ENCODE measurements at places on chromosomes 2 and 18.

DNA sequence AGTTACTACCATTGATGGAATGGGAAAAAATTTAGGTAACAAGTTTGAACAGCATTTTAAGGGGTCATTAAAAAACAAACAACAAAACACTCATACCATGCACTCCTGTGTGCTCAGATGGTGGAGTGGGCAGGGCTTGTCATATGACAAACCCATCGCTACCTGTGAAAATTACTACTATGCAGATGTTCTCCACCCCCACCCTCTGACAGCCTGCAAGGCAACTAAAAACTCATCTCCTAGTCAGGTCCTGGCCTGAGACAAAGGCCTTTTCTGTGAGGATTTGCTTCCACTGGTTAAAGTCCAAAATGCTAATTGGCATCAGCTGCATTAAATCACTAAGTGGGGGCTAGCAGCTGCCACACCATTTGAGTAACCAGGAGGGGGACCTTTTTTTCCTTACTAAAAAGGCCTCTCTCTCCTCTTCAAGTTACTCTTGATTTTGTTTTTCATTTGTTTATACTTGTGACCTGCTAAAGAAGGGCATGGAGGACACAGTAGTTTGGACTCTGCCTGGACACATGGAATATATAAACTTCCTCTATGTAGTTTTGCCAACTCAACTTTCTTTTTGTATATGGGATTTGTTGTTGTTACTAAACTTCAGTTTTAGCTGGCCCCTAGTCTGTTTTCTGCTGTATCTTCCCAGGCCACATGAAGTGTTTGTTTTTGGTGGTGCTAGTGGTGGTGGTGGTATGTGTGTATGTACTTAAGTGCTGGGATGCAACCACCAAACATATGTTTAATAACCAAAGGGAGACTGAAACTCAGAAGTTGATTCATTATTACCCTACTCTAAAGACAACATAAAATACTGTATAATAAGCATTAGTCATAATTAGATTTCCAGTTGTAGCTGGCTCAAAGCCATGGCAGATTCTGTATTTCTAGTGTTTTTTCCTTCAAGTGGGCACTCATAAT lies 121.3 kb downstream of the MAP4K4 start:
- no peak for DNase-seq

DNA sequence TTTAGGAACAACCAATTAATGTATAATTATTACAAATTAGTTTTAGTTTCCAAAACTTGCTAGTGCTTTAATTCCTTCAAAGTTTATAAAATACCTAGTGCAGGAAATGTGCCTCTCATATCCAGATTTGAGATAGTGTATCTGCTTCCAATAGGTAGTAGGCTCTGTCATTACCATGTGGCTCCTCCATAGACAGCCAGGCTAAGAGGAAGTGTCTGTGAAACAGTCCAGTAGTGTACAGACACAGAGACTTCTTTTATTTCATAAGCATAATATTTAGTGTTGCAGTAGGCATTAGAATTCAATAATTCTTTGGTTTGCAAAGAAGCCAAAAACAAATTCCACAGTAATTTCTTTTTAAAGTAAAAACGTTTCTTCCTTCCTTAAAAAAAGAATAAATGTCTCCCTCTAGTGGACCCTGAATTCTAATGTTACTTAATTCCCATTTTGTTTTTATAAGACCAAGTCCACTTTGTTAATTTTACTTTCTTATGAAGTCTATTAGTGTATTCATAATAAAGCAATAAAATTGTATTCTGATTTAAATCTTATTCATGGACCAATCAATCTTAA lies 101.2 kb downstream of the NEB start:
- no peak for DNase-seq

GRCh38 chr18:36818652-36819051 lies 10.2 kb downstream of the TPGS2 start:
- no peak for DNase-seq

DNA sequence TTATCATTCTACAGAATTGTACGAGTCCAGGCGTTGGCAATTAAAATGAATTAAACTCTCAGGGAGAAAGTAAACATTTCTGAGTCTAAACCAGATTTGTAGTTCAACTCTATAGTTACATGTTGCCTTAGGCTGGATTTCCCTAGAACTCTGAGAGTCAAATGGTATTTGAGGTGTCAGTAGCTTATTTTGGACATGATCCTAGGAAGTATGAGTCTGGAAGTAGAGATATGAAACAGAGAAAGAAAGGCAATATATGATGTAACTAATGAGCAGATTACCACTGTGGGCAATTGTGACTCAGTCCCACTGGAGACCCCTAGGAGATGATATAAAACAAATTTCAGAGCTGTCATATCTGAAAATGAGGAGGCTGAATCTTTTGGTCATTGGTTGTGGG lies 199.1 kb upstream of the UBE2E3 start:
- DNase-seq = no peak

GRCh38 chr18:13808294-13809042 lies 15.5 kb upstream of the MC5R start:
- DNase-seq = no peak

DNA sequence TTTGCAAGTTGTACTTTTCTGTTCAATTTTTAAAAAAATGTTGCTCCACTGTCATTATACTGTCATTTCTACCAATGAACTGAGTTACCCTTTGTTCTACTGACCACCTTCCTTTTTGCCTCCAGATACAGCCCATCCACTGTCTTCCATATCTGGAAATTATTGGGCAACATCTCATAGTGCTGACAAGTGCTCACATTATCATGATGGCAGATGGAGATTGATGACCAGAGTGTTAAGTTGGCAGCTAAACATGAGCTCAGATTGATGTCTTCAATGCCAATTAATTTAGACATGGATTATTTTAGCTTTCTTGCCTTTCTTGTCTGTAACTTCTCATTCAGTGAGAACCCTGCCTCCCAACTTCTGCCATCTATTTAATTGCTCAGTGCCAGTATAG lies 76.6 kb downstream of the KIAA1328 start:
- DNase-seq = no peak

DNA sequence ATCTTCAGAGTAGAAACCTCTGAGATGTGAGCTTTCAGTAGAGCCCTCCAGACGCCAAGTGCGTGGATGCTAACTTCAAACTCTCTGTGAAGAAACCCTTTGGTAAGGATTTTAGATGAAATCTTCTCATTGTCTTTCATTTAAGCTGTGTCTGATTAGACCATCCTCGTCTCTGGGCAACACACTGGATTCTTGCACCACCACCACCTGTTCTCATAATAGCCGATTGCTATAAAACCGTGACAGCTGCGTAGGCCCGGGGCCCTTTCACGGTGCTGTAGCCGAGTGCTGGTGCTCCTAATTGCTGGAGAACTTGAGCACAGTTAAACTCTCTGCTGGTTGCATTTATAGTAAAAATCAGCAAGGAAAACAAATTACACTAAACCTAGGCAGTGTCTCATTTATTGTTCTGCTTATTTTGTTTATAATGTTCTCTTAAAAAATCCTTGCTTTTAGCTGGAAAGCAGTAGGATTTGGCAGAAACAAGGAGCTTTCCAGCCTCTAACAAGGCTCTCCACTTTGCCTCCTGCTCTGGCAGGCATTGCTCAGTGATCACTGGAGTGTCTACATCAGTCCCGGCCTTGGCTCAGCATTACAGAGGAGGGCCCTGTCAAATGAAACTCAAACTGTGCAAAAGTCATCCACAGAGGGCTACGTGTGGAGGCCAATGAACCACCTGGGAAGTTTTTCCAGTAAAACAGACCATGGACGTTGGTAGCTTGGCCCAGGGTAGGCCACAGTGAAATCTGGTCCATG lies 40.9 kb upstream of the MBP start:
- DNase-seq = no peak

GRCh38 chr2:105364436-105365139 lies 27.2 kb downstream of the C2orf49 start:
- DNase-seq = no peak

GRCh38 chr2:197140045-197140444 lies 170.5 kb downstream of the ANKRD44 start:
- DNase-seq = no peak

- no peak for DNase-seq
Observed at GRCh38 chr2:127177617-127178263, 42.4 kb downstream of the CYP27C1 start.
